ENCODE measurements at places on chromosomes 2 and 18.

- DNase-seq = no peak
Observed at GRCh38 chr18:35755369-35755768, 173.8 kb downstream of the GALNT1 start.

DNA sequence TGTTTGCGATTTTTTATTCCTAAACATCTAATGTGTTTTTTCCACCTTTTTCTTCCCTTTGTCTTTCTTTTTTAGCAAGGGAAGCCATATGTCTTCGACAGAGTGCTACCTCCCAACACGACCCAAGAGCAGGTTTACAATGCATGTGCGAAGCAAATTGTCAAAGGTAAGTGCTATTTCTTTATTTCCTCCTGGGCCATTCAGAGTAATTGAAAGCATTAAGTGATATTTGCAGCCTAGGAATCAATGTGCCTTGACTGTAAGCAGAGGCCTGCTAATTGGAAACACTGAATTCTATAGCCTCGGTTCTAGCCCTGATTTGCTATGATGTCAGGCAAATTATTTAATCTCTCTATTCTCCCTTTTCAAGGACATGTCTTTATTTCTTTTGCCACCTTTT, 47.0 kb downstream of the KIF5C start:
- no peak for DNase-seq

DNA sequence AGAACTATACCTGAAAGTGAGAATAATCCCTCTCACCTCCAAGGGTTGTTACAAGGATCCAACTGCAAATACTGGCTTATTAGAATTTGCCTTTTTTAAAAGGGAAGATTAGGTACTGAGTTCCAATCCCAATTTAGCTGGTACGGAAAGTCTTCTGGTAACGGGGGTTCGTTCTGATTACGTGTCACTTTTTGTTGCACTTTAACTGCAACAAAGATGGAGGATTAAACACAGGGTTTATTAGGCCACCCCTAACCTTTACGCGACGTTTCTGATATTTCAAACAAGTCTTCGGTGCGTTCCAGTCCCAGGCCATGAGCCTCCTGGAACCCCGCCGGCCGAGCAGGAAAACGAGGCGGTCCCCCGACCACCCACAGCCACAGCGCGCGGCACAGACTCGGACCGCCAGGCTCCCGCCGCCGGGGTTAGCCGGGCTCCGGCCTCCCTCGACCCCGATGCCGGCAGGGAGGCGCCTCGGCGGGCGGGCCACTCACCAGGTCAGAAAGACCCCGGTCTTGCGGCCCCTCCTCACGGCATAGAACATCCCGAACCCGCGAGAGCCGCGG, 411 bp downstream of the RNASEH1 start:
- DNase-seq = no peak

DNA sequence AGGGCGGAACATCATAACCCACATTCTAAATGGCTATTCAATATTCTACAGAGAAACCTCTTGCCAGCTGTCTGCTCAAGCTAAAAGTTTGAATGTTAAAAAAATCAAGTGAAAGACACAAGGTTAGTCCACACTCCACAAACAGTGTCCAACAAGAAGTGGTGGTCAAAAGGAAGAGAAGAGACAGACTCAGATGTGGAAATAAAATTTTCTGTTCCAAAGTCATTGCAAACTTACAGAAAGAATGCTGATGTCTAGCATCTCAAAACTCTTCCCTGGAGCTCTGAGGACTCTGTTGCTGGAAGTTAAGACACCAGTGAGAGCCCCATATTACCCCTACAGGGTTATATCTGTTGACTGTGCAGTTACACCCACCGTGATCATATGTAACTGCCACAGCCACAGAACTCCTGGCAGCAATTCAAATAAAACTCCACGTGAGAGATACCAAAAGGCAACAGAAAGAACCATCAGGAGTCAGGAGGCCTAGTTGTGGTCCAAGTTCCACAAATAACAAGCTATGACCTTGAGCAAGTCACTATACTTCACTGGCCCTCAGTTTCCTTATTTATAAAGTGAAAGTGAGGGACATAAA, 60.9 kb downstream of the AAK1 start:
- DNase-seq = no peak

DNA sequence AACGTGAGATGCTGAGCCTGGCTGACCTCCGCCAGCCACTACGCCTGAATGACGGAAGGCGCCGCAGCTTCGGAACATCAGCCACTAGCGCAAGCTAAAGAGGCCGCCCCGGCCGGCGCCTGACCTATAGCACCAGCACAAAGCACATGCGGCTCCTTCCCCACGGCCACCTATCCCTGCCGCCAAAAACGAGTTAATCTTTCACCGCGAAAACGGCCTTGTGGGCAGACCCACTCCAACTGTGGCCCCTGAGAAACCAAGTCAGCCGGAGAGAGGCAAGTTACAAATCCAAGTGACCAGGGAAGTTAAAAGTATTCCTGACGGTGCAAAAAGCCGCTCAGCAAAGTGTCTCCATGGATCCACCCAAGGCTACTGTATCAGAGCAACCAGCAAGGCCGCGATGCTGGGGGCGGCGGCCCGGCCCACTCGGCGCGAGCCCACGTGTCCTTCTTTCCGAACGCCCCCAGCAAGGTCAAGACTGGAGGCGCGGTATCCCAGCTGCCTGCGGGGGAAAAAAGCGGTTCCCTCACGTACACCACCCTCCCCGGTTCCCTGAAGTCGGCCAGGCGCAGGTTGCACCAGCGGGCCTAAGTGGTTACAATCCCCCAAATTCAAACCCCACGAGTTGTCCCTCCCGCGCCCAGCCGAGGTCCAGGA, 575 bp downstream of the HSPD1 start:
- peak; percentile 85 for DNase-seq
